Neural crest cell (in vitro differentiated cells): ENCODE measurements at places on chromosomes 16 and 17.

GRCh38 chr17:31388351-31388750, 3.1 kb upstream of the RAB11FIP4 start:
- DNase-seq: no peak

DNA sequence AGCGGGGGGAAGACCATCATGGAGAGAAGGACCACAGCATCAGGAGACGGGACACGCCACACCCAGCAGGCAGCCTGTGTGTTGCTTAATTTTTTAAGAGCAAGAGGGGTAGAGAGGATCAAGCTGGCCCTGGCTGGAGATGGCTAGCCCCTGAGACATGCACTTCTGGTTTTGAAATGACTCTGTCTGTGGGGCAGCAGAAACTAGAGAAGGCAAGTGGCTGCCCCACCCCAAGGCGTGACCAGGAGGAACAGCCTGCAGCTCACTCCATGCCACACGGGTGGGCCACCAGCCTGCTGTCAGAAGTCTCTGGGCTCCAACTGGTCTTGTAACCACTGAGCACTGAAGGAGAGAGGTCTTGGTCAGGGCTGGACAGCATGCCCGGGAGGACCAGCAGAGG, 75.5 kb downstream of the SOCS1 start:
- no peak for DNase-seq

GRCh38 chr16:4618645-4619418, 4.1 kb upstream of the UBALD1 start:
- no peak for DNase-seq

DNA sequence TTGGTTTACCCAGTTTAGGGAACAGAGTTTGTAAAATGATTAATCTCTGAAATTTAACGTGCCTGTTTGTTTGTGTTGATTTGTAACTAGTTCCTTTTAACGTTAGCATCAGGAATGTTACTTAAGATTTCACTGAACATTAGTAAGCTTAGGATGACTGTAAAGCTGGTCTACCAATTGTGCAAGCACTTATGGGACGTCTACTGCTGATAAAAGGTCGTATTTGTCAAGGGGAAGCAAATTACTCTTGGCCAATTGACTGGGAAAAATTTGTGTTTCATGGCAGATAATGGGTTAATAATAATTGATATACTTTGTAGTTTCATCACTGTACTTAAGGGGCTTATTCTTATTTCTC, 11.8 kb downstream of the METTL9 start:
- no peak for DNase-seq

GRCh38 chr16:23607726-23608125, 11.6 kb upstream of the NDUFAB1 start:
- DNase-seq: no peak

GRCh38 chr17:50414808-50415207, 11.2 kb upstream of the ACSF2 start:
- no peak for DNase-seq

GRCh38 chr17:4463818-4464476, 30.2 kb downstream of the SPNS3 start:
- DNase-seq: no peak

- DNase-seq: peak; percentile 42
Observed at GRCh38 chr17:39699818-39700147, at the start of gene ERBB2. Gene ERBB2, plus strand, starts transcription at chr17:39700064. Its CDS starts 175 bp downstream, at chr17:39700239.

DNA sequence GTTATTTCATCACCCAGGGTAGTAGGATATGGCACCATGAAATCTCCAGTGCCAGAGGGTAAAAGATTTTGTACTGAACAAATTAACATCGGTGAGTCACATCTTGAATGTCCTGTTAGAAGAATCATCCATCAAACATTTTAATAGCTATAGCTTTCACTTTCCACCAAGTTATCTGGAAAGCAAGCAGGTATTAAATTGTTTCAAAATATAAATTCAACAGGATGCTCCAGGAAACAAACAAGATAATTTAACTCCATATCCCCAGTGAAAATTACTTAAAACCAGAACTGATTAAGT, 2.4 kb downstream of the VEZF1 start:
- no peak for DNase-seq

DNA sequence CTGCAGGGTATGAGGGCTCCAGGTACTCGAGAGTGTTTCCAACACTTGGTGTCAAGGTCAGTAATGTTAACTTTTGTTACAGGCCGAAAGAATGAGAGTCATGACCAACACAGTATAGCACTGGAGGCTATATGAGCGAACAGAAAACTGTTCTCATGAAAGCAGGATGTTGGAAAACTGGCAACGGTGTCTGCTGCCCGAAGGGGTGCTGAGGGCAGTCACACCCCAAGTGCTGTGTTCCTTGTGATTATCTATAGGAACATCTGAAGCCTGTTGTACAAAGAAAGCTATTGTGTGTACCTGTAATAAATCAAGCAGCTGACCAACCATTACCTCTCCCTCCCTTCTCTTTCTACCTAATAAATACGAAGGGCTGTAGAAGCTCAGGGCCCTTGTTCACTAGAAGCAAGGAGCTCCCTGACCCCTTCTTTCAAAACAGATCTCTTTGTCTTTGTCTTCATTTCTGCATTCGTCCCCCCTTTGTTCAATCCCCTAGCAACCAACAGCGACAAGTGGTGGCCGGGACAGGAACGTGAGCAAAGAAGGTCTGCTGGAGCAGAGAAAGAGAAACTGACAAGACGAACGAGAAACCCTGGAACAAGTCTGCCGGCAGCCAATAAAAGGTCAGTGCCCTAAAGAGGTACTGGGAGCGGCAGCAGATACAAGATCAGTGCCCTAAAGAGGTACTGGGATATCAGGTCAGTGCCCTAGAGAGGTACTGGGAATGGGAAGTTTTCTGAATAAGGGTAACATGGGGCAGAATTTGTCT, 7.6 kb downstream of the CD300LD start:
- peak; percentile 12 for DNase-seq

DNA sequence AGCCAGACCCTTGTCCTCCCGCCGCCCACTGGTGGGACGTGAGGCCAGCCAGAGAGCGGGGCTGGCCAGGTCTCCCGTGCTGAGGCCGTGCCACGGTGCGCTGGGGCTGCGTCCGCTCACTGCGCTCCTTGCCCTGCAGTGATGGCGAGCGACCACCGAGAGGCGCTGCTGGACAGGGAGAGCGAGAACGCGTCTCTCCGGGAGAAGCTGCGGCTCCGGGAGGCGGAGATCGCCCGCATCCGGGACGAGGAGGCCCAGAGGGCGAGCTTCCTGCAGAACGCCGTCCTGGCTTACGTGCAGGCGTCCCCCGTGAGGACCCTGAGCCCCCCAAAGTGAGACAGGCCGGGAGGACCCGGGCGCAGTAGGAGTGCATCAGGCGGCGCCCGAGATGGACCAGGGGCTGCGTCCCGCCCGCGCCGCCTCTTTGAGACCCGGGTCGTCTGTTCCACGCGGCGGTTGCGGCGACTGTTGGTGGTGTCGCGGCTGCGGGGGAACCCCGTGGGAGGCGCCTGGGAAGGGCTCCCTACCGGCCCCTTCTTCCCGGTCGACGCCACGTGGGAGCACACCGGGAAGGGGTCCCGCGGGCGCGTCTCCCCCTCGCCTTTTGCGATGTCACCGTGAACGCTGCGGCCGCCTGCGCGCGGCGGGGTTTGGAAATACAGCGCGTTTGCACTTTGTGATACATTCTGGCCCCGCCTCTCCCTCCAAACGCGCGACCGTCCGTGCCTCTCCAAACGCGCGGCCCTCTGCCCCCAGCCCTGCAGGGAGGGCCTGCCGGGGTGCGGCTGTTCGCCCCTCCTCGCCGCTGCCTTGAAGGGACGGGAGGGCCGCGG, 792 bp upstream of the RAC3 start:
- DNase-seq: peak; percentile 90

DNA sequence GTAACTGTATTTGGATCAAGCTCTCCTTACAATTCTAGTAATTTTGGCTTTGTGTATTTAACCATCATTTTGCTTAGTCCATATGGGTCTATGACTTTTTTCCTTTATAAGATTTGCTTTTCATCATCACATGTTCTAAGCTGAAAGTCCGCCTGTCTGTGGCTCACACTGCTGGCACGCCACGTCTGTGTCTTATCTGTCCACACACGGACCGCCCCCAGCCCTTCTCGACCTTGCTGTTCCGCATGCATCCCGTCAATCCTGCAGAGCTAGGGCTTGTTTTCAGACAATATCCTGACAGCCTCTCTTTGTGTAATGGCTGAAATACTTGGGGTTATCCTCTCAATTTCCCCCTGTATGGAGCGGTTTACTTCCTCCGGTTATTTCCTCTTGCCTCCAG, 8.4 kb upstream of the ALDH3A1 start:
- no peak for DNase-seq

DNA sequence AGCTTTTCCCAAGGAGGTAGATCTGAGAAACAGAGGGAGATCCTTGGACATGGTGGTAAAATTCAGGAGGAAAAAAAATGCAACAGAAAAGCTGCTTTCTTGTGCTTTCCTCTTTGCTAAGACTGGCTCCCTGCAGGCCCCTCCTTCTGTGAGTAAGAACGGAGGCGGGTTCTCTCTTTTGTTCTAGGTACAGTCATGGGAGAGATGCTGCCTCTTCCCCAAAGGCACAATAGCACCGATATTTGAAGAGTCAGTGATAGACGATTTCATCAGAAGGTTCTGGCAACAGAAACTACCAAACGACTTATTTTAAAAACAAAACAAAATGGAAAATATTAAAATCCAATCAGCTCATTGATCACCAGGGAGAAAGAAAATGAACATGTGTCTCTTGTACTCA, 32.6 kb upstream of the KIFC3 start:
- DNase-seq: no peak

GRCh38 chr16:47136099-47136842, 7.5 kb downstream of the NETO2 start:
- no peak for DNase-seq

- DNase-seq: no peak
Observed at GRCh38 chr16:72938795-72939164, 109.1 kb downstream of the ZFHX3 start.

DNA sequence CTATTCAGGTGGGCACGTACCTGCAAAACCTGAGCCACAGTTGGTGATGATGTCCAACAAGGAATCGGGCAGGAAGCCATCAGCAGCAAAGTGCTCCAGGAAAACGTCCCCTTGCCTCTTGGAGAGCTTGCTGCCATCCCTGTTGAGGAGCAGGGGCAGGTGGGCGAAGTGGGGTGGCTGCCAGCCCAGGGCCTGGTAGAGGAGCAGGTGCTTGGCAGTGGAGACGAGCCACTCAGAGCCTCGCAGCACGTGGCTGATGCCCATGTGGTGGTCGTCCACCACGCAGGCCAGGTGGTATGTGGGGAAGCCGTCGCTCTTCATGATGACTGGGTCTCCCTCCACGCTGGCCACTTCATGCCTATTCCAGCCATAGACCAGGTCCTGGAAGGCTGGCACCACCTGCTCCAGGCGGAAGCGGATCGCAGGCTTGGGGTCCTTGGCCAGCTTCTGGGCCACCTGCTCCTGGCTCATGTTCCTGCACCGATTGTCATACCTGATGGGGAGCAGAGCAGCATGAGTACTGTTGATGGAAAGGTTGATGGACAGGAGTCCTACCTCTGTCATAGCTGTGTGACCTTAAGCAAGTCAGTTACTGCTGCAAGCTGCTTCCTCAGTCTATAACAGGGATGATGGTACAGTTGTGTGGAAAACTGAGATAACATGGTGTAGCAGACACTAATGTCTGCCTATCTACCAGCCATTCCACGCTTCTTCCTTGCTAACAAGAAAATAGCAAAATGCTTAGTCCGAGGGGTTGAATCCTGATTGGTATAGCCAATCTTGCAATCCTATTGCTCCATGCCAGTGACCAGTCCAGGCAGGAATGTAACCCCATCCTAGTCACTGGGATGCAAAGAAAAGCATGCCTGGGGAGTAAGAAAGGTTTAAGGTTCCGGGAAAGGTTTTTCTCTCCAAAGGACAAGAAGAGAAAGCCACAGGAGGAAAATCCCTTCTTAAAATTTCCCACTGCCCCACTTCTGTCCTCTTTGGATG, 22.0 kb downstream of the EARS2 start:
- no peak for DNase-seq

DNA sequence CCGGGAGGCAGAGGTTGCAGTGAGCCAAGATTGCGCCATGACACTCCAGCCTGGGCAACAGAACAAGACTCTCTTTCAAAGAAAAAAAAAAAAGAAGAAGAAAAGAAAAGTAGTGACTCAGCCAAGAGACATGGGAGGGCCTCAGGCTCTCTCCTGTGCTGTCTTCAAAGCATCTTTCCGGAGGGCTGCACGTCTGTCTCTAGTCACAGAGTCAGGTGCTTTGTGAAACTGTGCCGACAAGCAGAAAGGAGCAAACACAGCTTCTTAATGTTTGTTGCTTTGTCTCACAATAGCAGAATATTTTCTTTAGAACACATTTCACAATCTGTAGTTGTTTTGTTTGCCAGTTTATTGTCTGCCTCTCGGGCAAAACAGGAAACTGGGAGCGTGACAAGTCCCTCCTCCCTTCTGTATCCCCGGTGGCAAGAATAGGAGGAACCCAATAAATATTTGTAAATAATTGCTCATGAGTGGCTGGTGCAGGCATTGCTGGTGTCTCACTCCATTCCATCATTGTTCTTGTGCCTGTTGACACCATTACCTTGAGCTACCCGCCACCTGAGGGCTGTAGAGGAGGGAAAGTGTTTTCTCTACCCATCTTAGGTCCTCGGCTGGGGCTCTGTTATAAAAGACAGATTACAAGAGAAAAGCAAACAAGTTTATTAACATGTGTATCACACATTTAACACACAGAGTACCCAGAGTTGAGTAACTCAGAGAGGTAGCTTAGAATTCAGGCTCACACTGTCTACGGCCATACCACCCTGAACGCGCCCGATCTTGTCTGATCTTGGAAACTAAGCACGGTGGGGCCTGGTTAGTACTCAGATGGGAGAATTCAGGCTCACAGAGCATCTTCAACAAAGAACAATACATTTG, 5.5 kb downstream of the GAST start:
- no peak for DNase-seq

DNA sequence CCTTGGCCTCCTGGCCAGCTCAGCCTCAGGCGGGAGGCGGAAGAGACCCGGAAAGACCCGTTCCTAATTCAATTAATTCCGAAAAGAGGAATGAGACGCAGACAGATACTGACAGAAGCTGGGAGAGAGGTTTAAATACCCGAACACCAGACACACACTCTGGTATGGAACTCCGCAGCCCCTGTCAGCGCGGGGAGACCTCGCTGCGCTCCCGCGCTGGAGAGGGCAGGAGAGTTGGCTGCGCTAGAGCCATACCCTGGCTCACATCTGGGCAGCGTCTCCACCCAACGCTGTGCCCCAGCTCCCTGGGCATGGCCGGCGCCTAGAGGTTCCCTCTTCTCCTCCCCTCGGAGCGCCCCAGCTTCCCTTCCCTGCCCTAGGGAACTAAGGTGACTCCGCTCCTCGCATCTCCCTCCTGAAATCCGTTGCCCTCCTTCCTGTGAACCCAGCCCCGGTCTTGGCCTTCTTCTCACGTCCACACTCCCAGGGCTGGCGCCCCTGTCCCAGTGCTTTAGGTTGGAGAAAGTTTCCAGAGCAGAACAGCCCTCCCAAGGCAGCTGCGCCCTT, 8.0 kb downstream of the NEUROD2 start:
- no peak for DNase-seq
